ENCODE measurements at places on chromosomes 4 and X.

DNA sequence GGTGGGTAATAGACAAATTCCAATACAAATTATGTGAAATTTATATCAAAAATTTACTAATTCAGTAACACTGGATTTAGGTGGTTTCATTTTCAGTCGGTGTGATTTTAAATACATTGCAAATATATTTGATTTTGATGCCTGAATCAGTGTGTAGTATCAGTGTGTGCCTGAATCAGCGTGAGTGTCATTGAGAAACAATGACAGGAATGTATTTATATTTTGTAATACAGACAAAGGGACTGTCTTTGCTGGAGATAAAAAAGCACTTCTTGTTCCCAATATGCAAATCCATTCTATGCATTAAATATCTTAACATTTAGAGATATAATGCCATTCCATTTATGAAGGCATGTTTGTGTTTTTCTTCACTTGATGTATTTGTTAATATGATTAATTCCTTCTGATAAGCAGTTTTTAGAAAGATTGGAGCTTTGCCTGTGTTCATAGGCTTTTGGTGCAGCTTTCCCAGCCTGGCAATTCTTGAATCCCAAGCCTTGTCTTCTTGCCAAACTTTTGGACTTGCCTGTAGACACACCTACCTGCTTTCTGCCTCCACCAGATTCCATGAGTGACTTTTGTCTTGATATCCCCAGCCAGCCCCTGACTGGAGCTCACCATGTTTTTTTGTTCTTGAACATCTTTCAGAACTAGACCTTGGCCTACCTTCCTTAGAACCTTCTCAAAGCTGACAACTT is 243.8 kb downstream of the ADGRL3 start:
- DNase-seq, result no peak

GRCh38 chr4:119068529-119068962 is 67.1 kb upstream of the MYOZ2 start:
- DNase-seq, result no peak

DNA sequence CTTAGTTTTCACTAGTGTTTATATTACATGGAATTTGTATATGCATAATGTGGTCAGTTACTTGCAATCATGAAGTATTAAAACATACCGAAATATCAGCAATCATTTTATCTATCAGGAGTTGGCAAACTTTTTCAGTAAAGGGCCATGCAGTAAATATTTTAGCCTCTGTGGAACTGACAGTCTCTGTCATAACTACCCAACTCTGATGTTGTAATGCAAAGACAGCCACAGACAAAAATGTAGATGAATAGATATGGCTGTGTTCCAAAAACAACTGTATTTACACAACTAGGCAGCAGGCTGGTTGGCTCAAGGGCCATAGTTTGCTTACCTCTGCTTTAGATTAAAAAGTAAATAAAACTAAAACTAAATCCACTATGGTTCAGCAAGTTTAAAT is 200.2 kb downstream of the HS3ST1 start:
- no peak for DNase-seq

DNA sequence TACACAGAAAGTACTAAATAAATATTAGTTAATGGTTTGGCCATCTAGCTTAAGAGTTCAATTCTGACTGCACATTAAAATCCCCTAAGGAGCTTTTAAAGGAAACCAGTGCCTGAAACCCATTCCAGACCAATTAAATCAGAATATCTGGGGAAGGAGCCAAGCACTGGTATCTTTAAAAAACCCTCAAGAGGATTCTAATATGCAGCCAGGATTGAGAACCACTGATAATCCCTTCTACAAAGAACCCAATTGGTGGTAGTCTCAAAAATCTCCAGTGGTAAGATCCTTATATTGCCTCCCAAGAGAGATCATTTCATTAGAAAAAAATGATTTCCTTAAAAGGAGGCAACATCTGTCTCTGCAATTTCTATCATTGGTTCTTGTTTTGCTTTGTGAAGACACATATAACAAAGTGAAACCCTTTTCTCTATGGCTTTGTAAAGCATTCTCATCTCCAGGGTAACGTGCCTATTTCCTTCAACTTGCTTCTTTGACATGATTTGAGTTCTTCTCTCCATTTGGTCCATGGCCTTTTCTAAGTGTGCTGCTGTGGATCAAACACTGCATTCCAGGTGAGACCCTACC is 3.5 kb downstream of the GPR34 start:
- DNase-seq, result no peak

- no peak for DNase-seq
These were observed 3.1 kb downstream of the PHEX start for GRCh38 chrX:22035236-22035635.

DNA sequence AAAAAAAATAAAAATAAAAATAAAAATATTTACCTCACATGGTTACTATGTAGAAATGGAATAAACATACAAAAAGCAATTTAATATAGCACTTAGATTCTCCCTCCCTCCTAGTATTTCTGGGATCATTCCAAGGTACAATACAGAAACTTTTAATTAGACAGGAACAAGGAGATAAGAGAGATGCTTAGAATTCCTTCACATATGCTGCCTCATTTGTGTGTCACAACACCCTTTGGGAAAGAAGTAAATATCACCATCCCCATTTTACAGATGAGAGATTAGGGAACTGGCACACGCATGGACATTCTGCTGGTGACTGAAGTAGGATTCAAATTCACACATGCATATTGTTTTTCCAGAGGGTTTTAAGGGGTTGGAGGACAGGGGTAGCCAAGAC is 164.2 kb downstream of the APBB2 start:
- no peak for DNase-seq

DNA sequence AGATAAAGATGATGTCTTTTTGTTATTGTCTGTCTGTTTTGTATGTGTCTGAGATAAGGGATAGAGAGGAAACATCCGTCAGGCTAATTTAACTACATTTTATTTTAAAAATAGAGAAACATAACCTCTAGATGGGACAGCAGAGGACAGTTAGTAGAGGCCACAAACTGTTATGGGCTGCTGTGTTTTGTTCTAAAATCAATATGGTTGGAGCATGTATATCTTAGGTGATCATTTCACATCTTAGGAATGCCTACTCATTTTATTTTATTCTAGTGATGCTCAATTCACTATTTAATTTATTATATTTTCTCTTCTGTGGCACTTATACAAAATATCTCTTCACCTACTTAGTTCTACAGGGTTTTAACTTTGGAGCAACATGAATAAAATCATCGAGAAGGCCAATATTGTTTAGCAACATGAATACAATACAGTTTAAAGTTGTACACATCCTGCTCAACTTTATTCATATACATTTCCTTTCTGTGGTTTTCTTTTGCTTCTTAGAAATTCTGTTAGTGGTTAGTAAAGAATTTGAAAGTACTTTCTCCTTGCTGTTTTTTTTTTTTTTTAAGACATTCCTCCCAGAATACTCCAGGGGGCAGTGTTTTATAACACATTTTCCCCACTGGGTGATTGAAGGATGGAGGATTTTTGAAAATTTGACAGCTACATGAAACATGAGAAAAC is 392.9 kb downstream of the UNC5C start:
- no peak for DNase-seq

GRCh38 chrX:38799995-38800580 is 1.2 kb upstream of the MID1IP1 start:
- DNase-seq, result peak; percentile 37

- no peak for DNase-seq
These were observed 126.4 kb upstream of the GATB start for GRCh38 chr4:151887031-151887815.

- no peak for DNase-seq
These were observed 22.3 kb downstream of the UGT2A2 start for GRCh38 chr4:69617083-69617694.

DNA sequence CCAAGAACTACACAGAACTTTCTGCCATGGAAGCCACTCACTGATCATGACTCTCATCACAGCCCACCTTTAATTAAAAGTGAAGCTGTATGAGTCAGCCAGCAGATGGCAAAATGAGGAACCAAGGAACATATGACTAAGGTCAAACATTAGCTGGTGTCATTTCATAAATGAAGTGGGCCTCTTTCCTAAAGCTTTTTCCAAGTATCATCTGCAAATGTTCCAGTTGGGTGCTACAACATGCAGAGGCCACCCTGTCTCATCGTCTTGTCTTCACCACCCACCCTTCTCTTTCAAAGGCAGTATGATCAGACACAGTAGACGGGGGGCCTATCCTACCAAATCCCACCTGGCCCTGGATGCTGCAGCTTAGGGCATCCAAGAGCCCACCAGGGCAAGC is 9.2 kb upstream of the EOLA1 start:
- DNase-seq, result no peak

- no peak for DNase-seq
These were observed 1.2 kb downstream of the GNPDA2 start for GRCh38 chr4:44725166-44725565.

DNA sequence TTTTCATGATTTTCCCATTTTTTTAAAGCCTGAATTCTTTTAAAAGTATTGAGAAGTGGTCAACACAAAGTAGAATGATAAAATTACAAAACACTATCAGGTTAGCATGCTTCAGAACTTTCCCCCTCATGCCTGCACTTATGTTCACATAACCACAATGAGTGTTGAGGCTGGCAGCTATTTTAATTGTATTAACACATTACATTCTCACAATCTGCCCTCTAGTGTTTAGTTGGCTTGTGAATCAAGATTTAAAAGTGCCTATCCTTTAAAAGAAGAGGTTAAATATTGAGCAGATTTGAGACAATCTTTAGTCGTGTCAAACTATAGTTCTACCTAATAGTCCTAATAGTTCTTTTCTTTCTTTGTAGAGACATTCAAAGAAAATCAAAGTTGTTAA is 93.6 kb upstream of the NAP1L5 start:
- no peak for DNase-seq

DNA sequence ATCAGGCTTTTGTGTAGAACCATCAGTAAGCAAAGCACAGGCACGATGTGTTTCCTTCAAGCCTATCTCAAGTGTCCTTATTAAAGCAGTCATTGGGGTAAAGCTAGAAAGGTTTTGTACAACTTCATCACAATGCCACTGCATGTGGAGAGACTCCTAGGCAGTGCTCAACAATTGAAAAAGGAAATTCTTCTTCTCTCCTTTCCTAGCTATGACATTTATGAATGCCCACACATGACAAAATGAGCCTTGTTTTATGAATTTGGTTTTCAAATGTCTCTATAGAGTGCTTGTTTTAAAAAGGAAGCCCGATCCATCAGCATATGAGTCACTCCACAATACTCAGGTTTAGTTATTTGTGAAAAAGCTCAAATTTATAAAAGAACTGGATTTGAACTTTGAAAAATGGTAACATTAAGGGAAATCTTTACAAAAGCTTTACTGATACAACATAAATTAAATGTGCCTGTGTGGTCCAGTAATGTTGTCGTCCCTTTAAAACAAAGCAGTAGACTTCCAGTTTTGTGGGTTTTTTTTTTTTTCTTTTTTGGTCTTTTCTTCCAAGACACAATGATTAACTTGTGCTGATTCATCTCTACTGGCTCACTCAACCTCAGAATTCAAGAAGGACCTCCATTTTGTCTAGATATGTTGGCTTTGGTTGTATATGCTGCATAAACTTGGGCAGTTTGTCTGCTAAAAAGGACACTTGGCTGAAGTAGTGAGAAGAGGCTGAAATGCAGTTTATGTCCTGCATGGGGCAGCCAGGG is 273.8 kb downstream of the GASK1B start:
- DNase-seq, result no peak

DNA sequence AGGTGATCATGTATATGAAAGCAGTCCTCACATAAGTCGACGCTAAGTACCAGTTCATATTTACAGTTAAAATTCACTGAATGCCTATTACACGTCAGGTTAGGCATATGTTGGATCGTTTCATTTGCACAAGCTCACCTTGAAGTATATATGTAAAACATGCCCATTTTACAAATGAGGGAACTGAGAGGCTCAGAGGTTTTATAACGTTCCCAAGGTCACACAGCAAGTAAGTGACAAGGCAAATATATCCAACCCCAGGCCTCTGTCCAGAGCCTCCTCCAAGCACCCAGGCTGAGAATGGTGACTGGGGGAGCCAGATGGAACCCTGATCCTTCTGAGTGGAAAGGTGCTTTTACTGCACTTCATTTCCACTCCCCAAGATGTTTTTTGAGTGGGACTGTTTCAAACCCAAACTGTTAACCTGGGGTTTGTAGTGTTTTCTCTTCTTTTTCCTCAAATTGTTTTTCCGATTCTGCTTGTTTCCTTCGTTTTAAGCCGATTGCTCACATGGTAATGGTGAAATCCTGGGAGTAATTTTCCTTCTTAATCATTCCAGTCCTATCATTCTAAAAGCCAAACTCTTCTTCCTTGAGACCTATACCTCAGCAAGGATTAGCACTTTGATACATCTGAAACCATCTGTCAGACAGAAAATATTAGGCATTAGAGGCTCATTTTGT is 791 bp downstream of the SMIM20 start:
- DNase-seq, result no peak

- DNase-seq, result no peak
These were observed 54.3 kb downstream of the TSC22D3 start for GRCh38 chrX:107721318-107721717.

- DNase-seq, result no peak
These were observed 589.0 kb downstream of the GRXCR1 start for GRCh38 chr4:43481526-43481925.

DNA sequence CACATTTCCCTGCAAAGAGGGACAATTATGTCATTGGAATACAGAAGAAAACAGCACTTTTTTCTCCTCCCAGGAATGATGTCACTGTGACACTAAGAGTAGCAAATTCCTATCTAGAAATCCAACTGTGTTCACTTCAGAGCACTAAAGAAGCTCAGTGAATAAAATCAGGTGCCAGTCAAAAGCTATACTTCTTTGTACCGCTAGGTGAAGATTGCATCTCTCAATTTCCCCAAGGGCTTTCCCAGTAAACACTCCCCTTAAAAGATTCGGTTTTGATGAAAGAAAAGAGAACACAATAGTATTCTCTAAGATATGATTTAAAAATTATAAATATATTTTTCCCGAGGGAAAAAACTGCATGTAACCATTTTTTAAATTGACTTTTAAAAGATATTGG is 104.7 kb upstream of the MID1 start:
- DNase-seq, result no peak

GRCh38 chr4:54093324-54094240 is 6.4 kb upstream of the GSX2 start:
- no peak for DNase-seq

DNA sequence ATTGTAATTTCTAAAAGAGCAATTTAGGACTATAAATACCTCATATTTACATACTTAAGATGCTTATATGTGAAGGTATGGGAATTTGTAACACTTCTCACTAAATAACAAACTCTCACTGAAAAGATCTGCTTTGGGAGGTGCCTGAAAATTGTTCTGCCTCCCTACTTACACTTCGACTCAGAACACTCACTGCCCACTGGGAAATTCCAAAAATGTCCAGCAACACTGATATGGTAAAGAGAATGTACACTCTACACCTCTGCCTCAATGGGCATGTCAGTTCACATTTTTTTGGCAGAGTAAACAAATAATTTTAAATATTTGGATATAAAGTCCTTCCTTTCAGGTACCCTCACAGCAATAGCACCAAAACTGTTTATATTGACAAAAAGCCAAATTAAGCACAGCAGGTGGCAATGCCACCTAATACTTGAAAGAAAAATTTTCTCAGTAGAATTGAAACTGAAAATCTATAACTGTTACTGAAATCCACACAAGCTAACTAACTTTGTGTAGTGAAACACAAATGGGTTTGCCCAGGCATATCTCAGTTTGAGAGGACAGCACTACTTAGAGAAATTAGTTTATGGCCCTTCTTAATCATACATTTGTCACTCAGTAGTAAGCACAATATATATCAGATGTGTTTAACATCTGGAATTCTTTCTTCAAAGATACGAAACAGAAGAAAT is 67.1 kb downstream of the PRDM5 start:
- DNase-seq, result no peak

GRCh38 chr4:163688856-163689255 is 194.4 kb downstream of the TMA16 start:
- no peak for DNase-seq

- DNase-seq, result no peak
These were observed 89.8 kb downstream of the CHIC2 start for GRCh38 chr4:53974561-53974960.
